DMS153 (cell line): ENCODE measurements at places on chromosomes 1 and 21.
A peak's percentile ranks its signal among the peaks of the same experiment; 100 is the strongest.

GRCh38 chr1:178571807-178572206 is 58.9 kb downstream of the TEX35 start:
- no peak for DNase-seq

- DNase-seq = peak; percentile 94
These were observed 17.6 kb downstream of the UTP25 start for GRCh38 chr1:209845408-209845725.

DNA sequence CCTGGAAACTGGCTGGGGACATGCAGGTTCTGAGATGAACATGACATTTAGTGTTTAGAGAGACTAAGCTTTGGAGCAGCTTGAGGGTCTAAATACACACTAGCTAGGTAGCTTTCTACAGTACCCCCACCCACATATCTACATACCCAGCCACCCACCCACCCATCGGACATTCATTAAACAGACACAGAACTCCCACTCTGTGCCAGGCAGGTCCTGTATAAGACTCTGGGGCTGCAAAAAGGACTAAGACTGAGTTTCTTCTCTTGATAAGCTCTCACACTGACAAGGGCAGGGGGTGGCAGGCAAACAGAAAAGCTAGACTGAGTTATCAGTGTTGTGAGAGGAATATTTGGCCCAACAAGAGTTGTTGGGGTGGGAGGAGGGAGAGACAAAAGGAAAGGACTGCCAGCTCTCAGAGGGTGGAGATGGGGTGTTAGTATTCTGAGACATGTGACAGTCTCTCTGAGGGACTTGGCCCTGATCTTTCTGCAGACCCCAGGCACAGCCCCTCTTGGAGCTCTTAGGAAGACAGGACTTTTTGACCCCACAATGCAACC is 6.8 kb downstream of the MAP7D1 start:
- no peak for DNase-seq

GRCh38 chr1:67332653-67333529 is 25.2 kb downstream of the IL12RB2 start:
- DNase-seq = no peak

DNA sequence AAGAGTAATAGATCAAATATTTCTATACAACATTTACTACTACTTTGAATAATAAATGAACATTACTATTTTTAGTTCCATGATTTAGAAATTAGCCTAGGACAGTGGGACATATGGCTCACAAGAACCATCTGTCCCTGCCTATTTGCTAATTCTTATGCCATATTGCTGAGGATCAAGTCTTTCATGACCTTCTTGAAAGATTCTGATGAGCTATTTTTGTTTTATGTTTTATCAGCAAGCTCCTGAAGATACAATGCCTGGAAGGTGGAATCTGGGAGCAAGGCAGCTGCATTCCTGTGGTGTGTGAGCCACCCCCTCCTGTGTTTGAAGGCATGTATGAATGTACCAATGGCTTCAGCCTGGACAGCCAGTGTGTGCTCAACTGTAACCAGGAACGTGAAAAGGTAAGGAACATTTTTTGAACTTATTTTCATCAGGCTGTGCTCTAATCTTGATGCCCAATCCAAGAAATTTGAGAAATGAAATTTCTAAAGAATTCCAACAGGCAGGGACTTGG is 326.7 kb downstream of the PAPPA2 start:
- no peak for DNase-seq

DNA sequence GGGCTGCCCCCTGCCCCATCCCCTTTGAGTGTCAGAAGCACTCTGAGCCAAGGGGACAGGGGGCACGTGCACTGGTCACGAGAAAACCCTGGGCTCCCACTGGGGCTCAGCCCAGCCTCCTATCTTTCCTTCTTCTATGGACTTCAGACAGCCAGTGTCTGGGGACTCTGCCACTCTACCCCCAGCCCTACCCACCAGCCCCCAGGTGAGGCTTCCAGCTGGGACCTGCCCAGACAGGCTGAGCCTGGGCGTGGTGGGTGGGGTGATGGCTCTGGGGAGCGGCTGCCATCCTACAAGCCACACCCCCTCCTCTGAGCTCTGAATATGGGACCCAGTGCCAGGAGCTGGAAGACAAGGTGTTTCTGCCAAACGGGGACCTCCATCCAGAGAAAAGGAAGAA is 8.0 kb upstream of the SFN start:
- no peak for DNase-seq

- DNase-seq = no peak
These were observed 23.7 kb downstream of the ABCG1 start for GRCh38 chr21:42242611-42243010.

- DNase-seq = no peak
These were observed 166.0 kb downstream of the EDEM3 start for GRCh38 chr1:184588701-184589100.

DNA sequence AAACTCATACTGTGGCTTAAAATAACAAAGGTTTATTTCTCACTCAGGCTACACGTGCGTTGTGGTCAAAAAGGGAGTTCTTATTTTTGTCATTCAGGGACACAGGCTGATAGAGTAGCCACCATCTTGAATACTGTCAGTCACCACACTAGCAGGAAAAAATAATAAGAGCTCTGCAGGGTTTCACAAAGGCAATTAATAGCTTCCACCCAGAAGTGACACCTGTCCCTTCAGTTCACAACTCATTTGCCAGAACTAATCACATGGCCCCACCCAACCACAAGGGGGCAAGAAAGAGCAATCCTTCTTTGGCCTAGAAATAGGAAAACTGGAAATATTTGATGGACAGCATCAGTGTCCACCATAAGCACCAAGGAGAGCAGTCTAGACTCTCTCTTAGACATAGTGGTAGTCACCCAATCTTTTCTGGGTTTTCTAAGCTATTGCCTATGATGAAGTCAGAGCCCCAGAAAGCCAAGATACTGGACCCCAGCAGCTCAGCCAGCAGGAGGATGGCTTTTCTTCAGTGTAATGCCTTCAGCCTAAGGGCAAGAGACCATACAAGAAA is 8.2 kb downstream of the HAPLN2 start:
- DNase-seq = peak; percentile 25

DNA sequence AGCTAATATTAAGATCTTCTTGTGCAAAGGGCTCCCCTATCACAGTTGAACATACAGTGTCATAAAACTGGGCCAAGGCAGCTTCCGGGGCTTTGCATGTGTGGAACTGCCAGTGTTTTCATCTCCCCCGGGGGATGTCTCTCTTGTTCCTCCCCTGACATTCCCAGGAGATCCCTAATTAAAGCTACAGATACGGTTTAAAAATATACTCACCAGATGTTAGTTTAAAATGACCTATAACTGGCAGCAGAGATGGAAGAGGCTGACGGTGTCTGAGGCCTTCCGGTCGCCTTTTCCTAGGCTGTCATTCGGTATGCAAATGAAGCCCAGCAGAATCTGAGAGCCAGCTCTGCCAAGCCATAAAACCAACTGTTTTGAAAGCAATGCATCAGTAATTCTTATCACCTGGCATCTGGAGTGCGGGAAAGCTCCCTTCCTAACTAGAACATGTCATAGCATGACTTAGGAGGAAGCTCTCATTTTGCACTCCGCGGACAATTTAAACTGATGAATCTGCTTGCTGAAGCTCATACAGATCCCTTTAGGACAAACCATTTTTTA is 436.5 kb upstream of the VAMP3 start:
- DNase-seq = peak; percentile 98

DNA sequence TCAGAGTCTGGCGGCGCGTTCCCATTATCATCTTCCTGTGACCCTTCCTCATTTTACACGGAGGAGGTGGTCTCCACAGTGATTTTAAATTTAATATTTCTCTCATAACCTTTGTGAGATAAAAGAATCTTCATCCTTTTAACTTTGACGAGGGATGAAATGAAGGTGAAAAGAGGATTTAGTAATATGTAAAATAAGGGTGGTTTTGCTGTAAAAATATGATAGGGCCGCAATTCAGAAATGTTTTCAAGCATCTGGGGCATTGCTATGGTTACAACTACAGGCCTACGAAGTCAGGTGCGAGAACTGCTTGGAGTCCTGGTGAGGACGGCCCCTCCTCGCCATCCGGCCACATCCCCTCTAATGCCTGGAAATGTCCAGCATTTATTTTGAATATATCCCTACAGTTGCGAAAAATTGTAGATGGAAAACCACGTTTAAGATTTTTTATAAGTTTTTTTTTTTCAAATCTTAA is 422 bp upstream of the RSBN1 start:
- DNase-seq = no peak

GRCh38 chr1:111509997-111510375 is 6.6 kb upstream of the ADORA3 start:
- DNase-seq = no peak

- no peak for DNase-seq
These were observed 3.5 kb upstream of the LHX9 start for GRCh38 chr1:197913495-197914276.

DNA sequence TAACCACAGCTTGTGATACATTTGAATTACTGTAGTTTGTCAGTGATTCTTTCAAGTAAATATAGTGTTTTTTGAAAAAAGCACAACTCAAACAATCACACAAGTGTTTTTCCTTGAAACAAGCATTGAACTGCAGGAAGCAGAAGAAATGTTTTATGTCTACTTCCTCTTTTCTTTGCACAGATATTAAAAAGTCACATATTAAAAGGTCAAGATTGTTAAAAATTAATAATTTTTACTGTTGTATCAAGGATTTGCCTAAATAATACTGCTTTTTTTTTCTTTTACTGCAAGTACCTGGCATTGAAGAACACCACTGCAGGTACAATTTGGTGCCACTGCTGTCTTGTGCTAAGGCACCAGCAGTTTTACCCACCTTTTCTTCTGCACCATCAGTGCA is 214.2 kb upstream of the C1orf105 start:
- DNase-seq = no peak

DNA sequence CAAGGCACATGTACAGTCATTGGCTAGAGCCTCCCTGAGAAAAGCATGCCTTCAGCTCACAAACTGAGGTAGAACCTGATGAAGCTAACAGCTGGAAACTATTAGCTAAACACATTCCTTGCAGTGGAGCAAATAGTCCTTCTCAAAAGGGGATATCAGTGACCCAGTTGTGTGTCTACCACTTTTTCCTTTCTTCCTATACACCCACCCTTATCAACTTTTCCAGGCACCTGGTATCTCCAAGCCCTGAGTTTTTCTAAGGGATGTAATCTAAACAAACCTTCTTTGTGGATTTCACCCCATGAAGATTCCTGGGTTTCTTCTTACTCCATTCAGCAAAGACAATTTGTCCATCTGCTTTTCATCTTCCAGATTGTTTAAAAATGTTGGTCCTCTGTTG is 10.5 kb upstream of the ZSWIM5 start:
- no peak for DNase-seq

GRCh38 chr1:155011004-155011416 is 8.4 kb downstream of the ZBTB7B start:
- no peak for DNase-seq

- no peak for DNase-seq
These were observed 24.1 kb downstream of the PTGFRN start for GRCh38 chr1:116933606-116934515.

GRCh38 chr1:147609358-147609757 is 61.0 kb downstream of the ACP6 start:
- DNase-seq = no peak

DNA sequence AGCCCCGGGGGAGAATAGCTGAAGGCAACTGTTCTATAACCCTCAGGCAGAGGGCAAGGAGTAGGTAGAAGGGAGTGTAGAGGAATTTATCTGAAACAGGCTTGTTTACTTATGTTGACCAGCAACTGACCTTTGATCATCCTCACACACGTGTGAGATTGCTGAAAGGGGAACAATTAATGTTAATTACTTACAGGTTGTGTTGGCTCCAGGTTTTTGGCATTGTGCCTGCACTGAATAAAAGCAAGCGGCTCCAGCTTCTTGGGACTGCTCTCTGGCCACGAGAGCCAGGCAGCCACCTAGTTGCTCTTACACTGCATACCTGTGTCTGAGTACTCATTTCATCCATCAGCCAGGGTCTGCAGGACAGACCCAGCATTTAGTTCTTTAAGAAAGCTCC is 41.3 kb upstream of the ARHGEF10L start:
- DNase-seq = no peak

DNA sequence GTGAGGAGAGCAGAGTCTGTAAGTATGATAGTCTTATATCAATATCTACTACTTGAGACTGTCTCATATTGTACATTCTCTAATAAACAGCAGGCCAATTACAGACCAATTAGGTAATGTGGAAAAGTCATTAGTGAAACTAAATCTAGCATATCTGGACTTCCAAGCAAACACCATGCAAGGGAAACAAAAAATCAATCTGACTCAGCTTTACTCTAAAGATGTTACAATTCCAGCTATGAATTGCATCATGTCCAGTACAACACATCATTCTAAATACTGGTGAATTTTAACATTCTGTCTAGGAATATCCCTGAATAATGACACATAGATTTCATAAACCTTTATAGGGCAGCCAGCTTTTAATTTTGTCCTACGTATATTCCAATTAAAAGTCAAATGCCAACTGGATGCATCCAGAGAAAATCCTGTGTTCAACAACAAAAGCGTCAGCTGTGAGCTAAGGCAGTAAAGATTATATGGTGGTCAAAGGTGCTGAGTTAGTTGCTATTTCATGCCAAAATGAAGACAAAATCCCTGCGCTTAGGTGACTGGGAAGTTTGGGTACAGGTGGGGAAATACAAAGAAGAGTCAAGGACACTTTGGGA is 159.3 kb downstream of the TTLL7 start:
- no peak for DNase-seq

DNA sequence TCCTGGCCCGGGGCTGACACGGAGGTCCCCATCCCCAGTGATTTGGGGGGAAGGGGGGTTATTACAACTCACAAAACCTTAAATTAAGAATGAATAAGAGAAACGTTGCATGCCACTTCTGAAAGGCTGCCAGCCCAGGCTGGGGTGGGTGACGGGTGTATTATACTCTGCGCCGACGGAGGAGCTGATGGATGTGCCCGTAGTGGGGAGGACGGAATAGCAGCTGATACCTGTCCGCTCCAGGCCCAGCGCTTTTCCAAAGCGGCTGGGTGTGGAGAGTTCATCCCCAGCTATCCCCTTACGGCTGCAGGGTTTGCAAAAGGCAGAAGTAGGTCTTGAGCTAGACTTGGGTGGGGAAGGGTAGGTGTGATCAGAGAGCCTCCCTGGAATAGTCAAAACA is 63.8 kb upstream of the CASZ1 start:
- no peak for DNase-seq

GRCh38 chr1:229296541-229296941 is 25.6 kb downstream of the RAB4A start:
- no peak for DNase-seq

DNA sequence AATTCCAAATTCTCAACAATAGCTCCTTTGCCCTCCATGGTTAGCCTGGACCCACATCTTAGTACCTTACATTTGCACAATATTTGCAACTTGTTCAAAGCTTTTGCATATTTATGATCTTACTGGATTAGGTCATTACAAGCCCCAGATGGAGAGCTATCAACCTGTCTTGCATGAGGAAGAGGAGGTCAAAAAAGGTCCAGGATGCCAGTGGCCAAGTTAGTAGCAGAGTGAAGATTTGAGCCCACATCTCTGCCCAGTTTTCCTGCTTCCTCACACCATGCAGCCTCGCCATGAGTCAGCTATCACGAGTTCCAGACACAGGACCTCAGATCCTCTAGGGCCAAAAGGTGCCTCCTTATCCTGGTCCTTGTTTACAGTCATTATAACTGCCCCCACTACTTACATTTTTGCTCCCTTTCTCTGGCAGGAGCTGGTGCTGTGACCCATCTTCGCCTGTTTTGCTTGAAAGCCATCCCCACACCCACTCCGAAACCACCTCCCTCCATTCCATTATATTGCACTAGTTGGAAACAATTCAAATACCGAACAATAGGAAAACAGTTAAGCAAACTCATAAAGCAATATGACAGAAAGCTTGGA is 5.0 kb upstream of the AHCYL1 start:
- no peak for DNase-seq
